ENCODE measurements at places on chromosomes 2 and 18. TPM values are rescaled to one million over a fixed set of nuclear protein-coding genes. Genes with fewer than 3 reads are reported as not detected.

DNA sequence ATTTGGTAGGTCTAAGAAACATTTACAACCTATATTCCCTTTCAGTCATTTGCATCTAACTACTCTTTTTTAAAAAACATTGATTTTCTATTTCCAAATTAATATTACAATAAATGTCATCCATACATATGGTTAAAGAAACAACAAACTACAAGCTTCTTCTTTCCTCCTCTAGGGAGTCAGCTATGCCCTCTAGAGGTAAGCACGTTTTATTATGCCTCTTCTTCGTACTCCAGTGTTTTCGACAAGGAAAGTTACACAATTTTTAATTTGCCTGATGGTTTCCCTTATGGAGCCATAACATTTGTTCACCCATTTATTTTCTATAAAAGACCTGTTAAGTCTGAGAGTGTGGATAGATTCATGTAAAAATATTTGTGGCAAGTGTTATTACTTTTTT lies 183.4 kb upstream of the CDH7 start:
- no peak for DNase-seq

DNA sequence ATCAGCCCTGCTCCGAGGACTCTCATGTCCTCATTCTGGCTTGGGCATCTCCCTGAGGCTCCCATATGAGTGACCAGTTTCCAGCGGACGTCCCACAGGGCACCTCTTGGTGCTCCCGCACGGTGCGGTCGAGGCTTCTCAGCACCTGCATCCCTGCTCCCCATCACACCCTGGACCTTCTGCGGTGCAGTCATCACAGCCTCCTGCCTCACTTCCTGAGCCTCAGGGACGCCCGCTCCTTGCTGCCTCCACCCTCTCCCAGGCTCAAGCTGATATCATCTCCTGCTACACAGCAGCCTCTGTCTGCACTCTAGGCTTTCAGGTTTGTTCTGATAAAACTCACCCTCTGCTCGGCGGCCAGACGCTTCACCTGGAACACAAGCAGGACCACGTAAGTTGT lies 185.0 kb downstream of the TMEM18 start:
- DNase-seq, result no peak

GRCh38 chr2:83369601-83370418 lies 1089.3 kb downstream of the SUCLG1 start:
- no peak for DNase-seq

GRCh38 chr2:143110758-143111428 lies 18.3 kb upstream of the ARHGAP15 start:
- DNase-seq, result peak; percentile 84

- DNase-seq, result no peak
Observed at GRCh38 chr2:65062843-65063825, 6.9 kb downstream of the CEP68 start.

RAB6C gene
- not detected for polyA plus RNA-seq

PUS10 gene
- 7.1 TPM for polyA plus RNA-seq

- no peak for DNase-seq
Observed at GRCh38 chr2:19026261-19026660, 332.2 kb downstream of the OSR1 start.

TMEM17 gene
- polyA plus RNA-seq, result not detected

GRCh38 chr2:58594175-58594574 lies 353.1 kb upstream of the FANCL start:
- no peak for DNase-seq

GRCh38 chr18:22559414-22560274 lies 141.9 kb upstream of the CTAGE1 start:
- DNase-seq, result no peak

DNA sequence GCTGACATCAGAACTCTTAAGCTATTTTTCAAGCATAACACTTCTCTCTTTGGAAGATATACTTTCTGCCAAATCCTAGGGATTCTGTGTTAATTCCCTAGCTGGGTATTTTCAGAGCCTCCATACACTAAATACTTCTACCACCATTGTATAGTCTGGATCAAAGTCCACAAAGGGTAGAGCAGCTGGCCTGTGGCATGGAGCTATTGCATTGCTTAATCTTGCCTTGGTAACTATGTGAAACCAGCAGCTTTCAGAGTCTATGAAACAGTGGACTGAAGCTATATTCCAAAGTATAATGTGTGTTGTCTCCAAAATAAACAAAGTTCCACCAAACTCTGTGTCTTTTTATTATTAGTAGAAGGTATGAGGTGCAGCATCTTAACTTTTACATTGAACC lies 296.9 kb upstream of the CDH19 start:
- DNase-seq, result no peak

- no peak for DNase-seq
Observed at GRCh38 chr18:62399276-62399675, 74.2 kb downstream of the TNFRSF11A start.

THSD7B gene
- polyA plus RNA-seq, result not detected

RFX8 gene
- 0.50 TPM for polyA plus RNA-seq

Data from CD4-positive, CD25-positive, alpha-beta regulatory T cell (primary cell).